ENCODE measurements at places on chromosomes 7 and 10.
A peak's percentile ranks its signal among the peaks of the same experiment; 100 is the strongest.

DNA sequence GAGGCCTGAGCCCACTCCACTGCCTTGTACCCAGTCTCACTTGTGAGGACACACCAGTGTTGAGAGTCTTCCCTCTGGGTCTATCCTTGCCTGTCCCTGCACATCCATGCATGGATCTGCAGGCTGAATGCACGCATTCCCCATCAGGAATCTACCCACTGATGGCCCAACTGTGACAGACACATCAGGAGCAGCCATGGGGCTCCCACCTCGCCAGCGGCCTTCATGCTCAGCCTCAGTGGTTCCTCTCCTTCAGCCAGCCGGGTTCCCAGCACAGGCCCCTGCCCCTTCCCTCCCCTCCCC is 21.3 kb downstream of the ANTXRL start:
- DNase-seq, result no peak

- no peak for DNase-seq
Observed at GRCh38 chr7:43482679-43483252, 100.1 kb upstream of the STK17A start.

DNA sequence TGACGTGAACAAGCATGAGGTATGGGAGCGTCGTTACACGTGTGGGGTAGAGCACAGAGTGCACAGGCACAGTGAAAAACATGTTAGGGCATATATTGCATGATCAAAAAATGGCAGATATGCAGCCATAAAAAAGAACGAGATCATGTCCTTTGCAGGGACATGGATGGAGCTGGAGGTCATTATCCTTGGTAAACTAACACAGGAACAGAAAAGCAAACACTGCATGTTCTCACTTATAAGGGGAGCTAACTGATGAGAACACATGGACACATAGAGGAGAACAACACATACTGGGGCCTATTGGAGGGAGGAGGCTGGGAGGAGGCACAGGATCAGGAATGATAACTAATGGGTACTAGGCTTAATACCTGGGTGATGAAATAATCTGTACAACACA is 66.3 kb downstream of the TACC2 start:
- DNase-seq, result no peak

GRCh38 chr10:68496072-68496471 is 24.3 kb upstream of the DNA2 start:
- no peak for DNase-seq

DNA sequence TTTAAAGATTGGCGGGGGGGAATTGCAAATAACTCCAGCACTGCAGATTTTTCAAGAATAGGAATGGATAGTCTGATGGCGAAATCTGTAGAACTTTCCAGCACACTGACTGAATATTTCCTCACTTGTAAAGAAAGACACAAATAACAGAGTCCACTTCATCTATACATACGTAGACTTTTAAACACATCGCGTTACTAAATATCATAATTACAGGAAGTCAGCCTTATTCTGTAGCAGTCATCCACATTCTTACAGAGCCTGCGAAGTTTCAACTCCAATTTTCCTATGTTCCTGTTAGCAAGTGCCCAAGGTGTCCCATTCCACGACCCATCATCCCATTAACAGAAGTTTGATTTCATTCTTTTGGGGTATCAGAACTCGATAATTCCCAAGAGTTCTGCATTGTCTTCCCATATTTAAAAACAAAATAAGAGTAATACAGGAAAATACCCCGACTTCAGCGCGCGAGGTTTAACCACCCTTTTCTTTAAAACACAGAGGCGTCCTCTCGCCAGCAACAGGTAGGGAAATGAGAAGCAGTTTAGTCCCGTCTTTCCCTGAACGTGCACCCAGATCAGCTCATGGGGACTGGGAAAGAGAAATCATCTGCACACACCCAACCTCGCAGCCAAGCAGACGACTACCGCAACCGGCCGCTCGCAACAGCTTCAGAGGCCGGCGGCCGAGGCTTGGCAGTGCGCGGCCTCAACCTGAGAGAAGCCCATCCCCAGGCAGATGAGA is 880 bp downstream of the HERC4 start:
- DNase-seq, result no peak

- DNase-seq, result peak; percentile 63
Observed at GRCh38 chr10:80599424-80599847, 61.7 kb downstream of the SH2D4B start.

DNA sequence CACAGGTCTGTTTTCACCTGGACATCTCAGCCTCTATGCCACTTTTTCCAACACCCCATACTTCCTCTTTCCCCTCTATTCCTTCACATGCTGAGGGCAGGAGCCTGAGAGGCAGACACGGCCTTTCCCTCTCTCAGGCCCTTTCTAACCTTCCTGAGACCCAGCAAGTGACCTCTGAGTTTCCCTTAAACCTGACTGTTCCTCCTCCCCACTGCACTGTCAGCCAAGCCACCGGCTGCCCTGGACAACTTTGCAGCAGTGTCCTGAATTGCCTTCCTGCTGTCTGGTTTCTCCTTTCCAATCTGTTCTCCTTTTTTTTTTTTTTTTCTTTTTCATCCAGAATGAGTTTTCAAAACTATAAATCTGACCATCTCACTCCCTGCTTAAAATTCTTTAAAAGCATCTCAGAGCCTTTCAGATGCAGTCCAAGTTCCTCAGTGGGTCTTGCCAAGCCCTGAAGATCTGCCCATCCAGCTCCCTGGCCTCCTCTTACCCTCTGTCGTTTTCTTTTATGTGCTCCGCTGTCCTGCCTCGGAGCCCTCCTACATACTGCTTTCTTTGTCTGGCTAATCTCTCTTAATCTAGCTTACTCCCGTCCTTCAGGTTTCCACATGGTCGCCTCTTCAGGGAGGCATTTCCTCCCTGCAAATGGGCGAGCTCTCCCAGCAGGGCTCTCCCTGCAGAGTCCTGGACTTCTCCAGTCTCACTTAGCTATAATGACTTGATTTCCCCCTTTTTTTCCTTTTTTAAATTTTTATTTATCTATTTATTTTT is 30.5 kb downstream of the SLC13A4 start:
- no peak for DNase-seq

DNA sequence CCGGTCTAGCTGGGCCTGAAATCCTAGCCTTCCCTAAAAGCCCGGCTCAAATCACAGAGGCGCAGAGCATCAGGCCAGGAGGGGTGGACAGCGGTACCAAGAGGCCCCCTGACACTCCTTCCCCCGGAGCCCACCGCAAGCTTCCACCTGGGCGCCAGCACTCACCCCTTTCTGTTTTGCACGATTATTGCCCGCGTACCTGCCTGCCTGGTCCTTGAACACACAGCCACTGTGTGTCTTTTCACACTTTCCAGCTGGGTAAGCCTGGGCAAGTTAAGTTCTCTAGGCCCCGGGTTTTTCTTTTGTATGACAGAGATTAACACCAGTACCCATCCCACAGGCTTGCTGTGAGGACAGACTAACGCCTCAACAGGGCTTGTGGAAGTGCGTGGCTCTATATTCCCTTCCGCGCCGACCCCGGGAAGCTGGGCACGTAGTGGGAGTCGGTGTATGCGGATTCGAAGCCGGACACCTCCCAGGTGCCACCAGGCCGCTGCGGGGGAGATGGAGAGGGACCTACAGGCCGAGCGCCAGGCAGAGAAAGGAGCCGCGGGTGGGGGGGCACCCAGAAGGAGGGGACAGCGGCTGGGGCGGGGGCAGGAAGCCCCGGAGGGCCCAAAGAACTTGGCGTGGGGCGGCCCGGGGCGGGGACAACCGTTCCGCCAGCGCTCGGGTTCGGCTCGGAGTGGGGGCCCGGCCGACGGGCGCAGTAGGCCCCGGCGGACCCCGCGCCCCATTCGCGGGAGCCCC is 792 bp downstream of the ZNF746 start:
- no peak for DNase-seq

DNA sequence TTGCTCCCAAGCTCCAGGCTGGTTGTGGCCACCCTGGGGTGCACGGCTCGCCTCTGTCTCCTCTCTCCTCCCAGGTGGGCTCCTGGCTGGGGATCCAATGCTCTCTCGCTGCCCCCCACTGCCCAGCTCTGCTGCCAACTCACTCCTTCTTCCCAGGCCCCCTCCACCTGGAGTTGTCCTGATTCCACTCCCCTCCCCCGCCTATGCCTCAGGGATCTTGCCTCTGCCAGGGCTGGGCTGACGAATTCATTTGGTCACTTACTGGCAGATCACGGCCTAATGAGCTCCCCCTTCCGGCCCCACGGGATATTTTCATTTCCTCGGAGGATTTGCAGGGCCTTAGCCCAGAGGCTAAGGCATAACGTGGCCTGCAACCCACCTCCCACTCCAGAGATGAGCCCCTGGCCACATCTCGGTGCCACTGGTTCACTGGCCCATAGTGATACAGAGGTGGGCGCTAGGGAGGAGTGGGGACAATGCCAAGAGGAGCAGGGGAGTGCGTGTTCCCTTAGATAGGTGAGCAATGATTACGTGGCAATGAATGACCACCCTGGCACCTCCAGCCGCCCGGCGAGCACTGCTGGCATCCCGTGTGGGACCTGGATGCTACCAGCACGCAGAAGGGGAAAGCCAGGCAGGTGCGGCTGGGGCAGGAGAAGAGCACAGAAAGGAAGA is 344.6 kb upstream of the SHH start:
- DNase-seq, result no peak

DNA sequence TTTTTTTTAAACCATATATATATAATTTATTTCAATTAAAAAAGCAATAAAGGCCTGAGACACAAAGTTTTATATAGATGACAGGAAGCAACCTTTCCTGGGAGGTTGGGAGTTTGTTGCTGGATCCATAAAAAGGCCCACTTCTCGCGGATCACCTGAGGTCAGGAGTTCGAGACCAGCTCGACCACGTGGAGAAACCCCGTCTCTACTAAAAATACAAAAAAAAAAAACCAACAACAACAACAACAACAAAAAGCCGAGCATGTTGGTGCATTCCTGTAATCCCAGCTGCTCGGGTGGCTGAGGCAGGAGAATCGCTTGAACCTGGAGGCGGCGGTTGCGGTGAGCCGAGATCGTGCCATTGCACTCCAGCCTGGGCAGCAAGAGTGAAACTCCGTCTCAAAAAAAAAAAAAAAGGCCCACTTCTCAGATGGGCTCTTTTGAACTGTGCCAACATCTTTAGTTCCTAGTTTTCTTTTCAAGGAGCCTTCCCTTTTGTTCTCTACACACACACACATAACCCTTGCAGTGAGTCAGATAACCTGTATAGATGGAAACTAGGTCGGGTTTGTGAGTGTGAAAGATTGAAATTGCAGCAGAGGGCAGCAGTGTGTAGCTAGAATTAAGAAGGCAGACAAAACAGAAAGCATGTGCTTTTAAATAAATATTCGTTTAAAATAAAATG is 1.2 kb upstream of the SMNDC1 start:
- peak; percentile 67 for DNase-seq

- DNase-seq, result no peak
Observed at GRCh38 chr10:68594405-68594804, 34.3 kb downstream of the TET1 start.

DNA sequence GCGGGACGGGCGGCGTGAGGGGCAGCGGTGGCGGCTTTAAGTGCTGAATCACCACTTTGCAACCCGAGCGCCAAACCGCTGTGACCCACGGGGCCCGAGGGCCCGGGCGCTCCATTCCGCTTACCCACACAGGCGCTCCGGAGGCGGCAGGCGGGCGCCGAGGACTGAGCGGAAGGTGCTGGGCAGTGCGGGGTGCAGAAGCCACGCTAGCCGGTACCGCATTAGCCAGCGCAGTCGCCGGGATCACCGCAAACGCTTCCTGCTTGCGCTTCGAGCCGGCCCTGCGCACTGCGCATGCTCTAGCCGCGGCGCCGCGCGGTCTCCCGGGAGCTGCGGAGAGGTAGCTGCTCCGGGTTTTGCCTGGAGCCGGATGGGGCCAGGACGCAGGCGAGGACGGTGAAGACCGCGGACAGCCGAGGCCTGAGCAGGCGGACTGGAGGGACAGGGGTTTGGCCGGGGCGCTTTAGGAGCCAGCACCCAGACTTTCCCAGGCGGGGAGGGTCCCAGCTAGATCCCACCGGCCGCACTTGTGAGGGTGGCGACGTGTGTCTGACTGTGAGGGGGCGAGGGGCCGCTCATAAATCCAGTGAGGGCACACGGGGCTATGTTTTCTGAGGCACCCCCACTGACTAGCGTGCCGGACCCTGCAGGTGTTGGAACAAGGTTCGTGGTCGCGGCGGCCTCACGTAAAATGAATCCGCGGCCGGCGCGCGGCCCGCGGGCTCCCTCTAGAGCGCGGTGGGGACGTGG is at the start of gene IDE:
Gene IDE, minus strand, starts transcription at position 296 of the 750 bp plus-strand sequence. Its CDS starts 74 bp downstream, at position 222.
- DNase-seq, result peak; percentile 76

Data from GDM1 (cell line).